Body of pancreas (tissue), 4 donors: ENCODE measurements at places on chromosomes 2 and 18.

GRCh38 chr2:25402477-25402876, 60.8 kb upstream of the DNMT3A start:
- no peak for DNase-seq

- DNase-seq, result no peak
Observed at GRCh38 chr2:229446350-229446749, 175.3 kb upstream of the PID1 start.

- DNase-seq, result peak; percentile 24
Observed at GRCh38 chr2:69465513-69466456, 28.6 kb upstream of the NFU1 start.

GRCh38 chr2:11744631-11745394, 1.6 kb upstream of the LPIN1 start:
- DNase-seq, result peak; percentile 22

DNA sequence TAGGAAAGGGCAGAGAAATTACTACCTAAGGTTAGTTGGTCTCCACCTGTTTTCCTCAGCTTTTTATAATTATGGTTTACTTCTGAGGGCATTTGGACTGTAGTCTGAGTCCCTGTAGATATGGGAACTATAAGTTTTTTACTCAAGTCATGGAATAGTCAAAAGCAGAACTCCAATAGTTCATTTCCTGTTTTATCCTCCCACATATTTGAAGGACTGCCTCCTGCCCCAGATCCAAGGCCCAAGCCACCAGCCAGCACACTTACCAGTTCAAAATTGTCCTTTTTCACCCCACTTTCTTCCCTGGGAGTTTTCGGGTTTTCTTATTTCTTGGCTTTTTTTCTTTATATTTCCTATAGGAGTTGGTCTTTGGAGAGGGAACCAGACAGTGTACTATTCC, 164.1 kb downstream of the MBD5 start:
- DNase-seq, result no peak

DNA sequence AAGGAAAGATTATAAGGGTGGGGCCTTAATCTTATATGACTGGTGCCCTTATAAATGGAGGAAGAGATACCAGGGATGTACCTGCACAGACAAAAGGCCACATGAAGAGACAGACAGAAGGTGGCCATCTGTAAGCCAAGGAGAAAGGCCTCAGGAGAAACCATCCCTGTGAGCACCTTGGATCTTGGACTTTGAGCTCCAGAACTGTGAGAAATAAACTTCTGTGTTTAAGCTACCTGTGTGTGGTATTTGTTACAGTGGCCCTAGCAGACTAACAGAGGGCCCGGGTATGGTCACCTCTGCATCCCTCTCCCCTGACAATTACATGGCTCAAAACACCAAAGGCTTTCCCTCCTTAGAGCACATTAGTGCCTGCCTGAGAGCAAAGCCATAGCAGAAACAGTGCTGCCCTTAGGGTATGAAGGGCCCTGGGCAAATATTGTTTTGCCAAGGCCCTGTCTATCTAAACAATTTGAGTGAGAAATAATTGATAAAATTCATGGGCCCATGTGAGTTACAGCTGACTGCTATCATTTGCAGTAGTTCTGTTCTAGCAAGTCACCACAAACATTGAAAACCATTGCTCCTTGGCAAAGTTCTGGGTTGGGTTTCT, 109.3 kb upstream of the MYCN start:
- no peak for DNase-seq

- DNase-seq, result no peak
Observed at GRCh38 chr18:49094136-49094535, 143.4 kb upstream of the SMAD7 start.

GRCh38 chr18:60372596-60372995, at the start of gene MC4R:
Gene MC4R (minus strand): TSS chr18:60372775. CDS start chr18:60372349, 426 bp downstream.
- no peak for DNase-seq
